ENCODE measurements at places on chromosomes 7 and 10.

- no peak for DNase-seq
Observed at GRCh38 chr7:55501611-55502010, 70.7 kb downstream of the VOPP1 start.

DNA sequence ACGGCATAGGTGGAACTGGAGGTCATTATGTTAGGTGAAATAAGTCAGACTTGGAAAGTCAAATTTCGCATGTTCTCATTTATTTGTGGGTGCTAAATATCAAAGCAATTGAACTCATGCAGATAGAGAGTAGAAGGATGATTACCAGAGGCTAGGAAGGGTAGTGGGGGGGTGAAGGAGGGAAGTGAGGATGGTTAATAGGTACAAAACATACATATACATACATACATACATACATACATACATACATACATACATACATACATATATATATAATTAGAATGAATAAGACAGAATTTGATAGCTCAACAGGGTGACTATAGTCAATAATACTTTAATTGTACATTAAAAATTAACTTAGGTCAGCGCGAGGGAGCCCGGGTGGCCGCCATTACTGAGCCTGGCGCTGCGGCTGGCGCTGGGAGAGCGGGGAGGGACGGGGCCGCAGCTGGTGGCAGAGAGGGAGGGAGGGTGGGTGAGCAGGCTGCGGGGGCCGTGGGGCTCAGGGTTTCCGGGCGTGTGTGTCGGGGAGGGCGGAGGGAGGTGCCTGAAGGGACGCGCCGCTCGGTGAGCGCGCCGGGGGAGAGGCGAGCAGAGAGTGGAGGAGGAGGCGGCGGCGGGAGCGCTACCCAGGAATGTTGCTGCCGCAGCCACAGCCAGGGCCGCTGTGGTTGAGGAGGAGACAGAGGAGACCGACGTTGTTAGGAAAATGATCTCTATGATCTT, 85.8 kb upstream of the EGFR start:
- DNase-seq = no peak

DNA sequence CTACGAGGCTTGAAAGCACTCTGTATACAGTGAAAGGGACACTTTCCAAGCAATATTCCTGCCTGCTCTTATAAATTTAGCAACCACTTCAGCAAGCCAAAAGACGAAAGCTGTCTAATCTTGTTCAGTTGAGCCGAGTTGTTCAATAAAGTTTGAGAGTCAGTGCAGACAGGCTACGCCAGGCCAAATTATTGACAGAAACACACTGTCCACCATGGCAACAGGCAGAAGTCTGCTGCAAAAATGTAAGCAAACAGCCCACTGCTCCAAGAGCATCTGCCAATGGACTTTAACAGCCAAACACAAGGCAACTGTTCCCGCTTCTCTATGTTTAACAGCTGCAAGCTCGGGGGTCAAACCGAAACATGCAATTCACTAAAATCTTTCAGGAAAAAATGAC, 85.7 kb downstream of the GLI3 start:
- DNase-seq = no peak

GRCh38 chr7:3995187-3995586, 686.9 kb upstream of the FOXK1 start:
- no peak for DNase-seq

DNA sequence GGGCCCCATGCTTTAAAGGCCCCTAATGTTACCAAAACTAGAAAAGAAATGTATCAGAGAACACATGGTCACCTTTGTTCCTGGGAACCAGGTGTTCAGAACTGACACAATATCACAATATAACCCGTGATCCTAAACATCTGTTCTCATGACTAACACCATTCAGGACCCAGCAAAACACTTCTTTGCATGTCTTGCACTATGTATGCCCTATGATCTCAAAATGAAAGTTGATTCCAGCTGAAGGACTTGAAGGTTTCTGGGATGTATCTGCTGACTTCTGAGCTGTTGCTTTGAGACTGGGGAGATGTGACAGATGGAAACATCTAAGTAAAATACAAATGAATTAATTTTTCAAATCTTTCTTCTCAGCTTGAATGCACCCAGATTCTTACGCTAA, 37.5 kb upstream of the PIK3CG start:
- DNase-seq = no peak

- no peak for DNase-seq
Observed at GRCh38 chr7:133704453-133704852, 422.7 kb upstream of the LRGUK start.

DNA sequence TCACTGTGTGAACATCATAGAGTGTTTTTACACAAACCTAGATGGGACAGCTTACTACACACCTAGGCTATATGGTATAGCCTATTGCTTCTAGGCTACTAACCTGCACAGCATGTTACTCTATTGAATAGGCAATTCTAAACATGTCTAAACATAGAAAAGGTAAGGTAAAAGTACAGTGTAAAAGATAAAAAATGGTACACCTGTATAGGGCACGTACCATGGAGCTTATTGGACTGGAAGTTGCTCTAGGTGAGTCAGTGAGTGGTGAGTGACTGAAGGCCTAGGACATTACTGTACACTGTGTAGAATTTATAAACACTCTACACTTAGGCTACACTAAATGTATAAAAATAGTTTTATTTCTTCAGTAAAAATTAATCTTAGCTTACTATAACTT, 182.0 kb upstream of the THSD7A start:
- DNase-seq = no peak

DNA sequence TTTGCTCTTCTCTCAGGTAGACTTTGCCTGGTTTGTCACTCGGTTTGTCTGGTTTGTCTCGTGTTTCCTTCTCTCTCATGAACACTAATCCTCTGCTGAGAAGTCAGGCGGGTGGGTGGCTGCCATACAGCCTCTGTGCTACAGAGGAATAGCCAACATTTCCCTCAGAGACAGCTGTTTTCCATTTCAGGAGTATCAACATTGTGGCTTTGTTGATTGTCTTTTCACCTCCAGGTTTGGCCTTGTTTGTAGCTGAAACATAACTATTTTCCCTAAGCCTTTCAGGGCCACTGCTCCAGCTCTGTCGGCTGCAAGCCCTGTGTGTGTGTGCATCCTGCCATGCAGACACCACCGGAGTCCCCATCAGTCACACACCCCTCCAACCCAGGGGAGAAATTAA, 122.8 kb downstream of the BAMBI start:
- DNase-seq = no peak

DNA sequence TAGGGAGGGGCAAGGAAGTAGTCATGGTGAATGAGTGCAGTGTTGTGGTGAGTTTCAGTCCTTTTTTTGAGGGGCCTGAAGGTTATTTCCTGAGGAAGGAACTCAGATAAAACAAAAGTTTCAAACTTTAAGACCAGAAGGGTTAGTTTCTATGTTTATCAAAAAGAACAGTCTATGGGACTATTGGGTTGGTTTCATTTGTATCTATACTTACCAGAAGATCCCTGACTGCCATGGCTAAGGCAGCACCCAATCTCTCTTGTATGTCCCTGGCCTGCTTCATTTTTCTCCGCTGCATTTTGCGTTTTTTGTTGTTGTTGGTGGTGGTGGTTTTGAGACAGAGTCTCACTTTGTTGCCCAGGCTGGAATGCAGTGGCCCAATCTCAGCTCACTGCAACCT, 19.3 kb upstream of the GAD2 start:
- DNase-seq = no peak
